Activated naive CD4-positive, alpha-beta T cell treated with Interleukin-2 at 50 U/mL for 16 hours (primary cell): ENCODE measurements at places on chromosomes 5 and 9.

- no peak for DNase-seq
Measured at GRCh38 chr9:87088192-87088591, 140.9 kb upstream of the GAS1 start.

GRCh38 chr9:133869674-133870405 lies 122.3 kb downstream of the VAV2 start:
- peak; percentile 14 for DNase-seq

GRCh38 chr5:75756981-75757380 lies 39.7 kb upstream of the POC5 start:
- no peak for DNase-seq

- no peak for DNase-seq
Measured at GRCh38 chr5:141683596-141684141, 1.6 kb upstream of the ARAP3 start.

GRCh38 chr5:155728146-155728856 lies 598.7 kb upstream of the SGCD start:
- no peak for DNase-seq

GRCh38 chr5:16140417-16140816 lies 39.2 kb downstream of the MARCHF11 start:
- DNase-seq, result no peak

DNA sequence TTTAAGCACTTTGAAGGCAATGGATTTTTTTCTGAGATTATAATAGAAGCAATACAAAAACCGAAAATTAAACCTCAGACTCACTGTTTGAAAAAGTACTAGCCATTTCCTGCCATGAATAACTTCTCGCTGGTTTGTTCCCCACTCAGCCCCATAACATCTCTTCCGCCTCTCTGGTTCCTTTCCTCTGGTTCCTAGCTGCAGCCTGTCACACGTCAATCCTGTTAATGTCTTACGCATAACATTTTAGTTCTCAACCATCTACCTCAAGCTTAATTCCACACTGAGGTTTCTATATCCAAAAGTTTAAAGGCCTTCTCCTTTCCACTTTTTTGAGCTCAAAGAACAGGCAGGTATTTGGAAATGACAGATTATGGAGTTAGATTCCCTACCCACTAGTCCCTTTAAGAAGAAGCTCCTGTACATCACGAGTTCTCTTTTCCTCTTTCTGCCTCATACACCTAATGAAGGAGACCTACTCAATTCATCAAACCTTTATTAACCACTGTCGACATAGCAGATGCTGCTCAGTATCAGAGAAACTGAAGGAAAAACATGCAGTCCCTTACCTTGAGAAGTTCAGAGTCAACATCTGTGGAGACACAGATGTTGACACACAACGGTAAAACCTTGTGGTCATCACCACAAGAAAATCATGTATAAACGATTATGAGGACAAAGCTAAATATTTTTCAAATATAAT lies 243.0 kb upstream of the PTGER4 start:
- DNase-seq, result peak; percentile 44

GRCh38 chr9:137556069-137556838 lies 4.6 kb downstream of the MRPL41 start:
- DNase-seq, result no peak

- DNase-seq, result no peak
Measured at GRCh38 chr5:58185801-58186200, 274.1 kb downstream of the PLK2 start.

- no peak for DNase-seq
Measured at GRCh38 chr5:119409235-119409815, 43.0 kb upstream of the HSD17B4 start.
